ENCODE measurements at places on chromosomes 16 and 17.

- no peak for DNase-seq
Measured at GRCh38 chr16:23146877-23147601, 2.2 kb downstream of the USP31 start.

- DNase-seq: no peak
Measured at GRCh38 chr17:556431-556995, 158.1 kb downstream of the VPS53 start.

GRCh38 chr17:70796757-70797156 is 627.4 kb downstream of the KCNJ2 start:
- no peak for DNase-seq

- no peak for DNase-seq
Measured at GRCh38 chr16:23826528-23827045, 9.2 kb upstream of the PRKCB start.

DNA sequence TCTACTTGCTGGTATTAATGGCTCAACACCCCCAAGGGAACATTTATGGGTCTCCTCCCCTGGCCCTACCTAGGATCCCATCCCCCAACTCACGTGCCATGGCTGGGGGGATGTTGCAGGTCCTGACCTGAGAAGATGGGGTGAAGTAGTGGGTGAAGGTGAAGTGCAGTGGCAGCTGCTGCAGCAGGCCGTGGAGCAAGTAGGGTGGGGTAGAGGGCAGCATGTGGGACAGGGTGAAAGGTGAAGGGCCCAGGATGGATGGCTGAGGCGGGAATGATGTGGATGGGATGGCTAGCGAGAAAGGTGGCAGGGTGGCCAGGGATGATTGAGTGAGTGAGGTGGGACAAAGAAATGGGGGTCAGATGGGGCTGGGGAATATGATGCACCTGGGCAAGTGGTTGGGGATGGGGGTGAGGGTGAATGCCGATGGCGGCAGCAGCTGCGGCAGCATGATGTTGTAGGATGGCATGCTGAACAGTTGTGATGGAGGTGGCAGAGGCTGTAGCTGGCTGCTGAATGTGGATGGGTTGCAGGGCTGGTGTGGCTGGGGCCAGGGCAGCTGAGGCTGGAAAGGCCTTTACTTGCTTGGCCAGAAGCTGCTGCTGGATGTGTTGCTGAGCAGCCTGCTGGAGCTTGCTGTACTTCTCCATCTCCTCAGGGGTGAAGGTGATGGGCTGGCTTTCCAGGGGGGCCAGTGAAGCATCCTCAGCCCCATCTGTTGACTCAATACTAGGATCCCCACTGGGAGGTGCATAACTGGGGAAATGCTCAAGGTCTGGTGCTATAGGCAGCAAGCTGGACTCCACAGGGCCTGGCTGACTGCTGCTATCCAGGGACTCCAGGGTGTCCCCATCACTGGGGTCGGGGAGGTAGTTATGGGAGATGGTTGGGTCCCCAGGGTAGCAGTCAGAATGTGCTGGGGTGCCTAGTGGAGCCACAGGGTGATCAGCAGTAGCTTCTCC is 8.3 kb upstream of the ITGA2B start:
- no peak for DNase-seq
